ENCODE measurements at places on chromosomes 4 and X.

- no peak for DNase-seq
Measured at GRCh38 chr4:48195853-48196252, 61.8 kb upstream of the TXK start.

- no peak for DNase-seq
Measured at GRCh38 chrX:97389761-97390192, 506.1 kb downstream of the RPA4 start.

GRCh38 chrX:13840121-13840520 is 23.2 kb upstream of the GPM6B start:
- DNase-seq: no peak

DNA sequence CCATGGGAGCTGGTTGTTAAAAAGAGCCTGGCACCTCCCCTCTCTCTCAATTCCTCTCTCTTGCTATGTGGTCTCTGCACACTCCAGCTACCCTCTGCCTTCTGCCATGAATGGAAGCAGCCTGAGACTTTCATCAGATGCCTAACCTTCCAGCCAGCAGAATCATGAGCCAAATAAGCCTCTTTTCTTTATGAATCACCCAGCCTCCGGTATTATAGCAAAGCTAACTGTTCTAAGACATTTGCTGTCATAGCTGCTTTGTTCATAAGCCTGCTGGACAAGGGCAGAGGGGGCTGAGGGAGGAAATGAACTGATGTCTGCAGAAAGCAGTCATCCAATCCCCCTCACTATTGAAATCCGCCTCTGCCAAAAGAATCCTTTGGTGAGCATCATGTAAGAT is 196.7 kb downstream of the ZNF330 start:
- no peak for DNase-seq

DNA sequence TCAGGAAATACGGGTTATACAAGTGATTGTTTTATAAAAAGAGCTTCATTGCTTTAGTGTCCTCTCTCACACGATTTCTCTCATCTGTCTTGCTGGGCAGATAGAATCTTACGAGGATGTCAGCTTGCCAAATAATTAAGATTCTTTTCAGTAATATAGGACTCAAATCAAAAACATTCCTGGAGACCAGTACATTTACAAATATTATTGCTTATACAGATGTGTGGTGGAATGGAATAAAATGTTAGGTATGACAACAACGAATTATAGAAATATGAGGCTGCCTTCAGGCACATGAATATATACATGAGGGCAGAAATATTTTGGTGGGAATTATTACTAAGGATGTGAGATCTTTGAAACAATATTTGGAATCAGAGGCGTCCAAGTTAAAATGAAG is 88.9 kb downstream of the GC start:
- DNase-seq: no peak

- no peak for DNase-seq
Measured at GRCh38 chr4:80065601-80066000, 7.4 kb downstream of the ANTXR2 start.

Data from stimulated activated naive CD8-positive, alpha-beta T cell treated with anti-CD3 and anti-CD28 coated beads, Interleukin-15, amount 100 ng/mL, for 72 hours (primary cell).